A549 treated with Mapracorat at 1 μM for 4 hours (cell line): ENCODE measurements at places on chromosomes 7 and 10. TPM values are rescaled to one million over a fixed set of nuclear protein-coding genes. Genes with fewer than 3 reads are reported as not detected.

Gene GPR15LG
- not detected in 5 replicates for total RNA-seq

Gene AEBP1
- 0.19 TPM in 1 of 5 replicates, not detected in the others for total RNA-seq

Gene TCAF2
- 0.80 to 1.3 TPM (median 1.0 TPM) in 5 replicates for total RNA-seq

Gene CYP17A1
- not detected in 5 replicates for total RNA-seq

Gene ARMS2
- total RNA-seq: not detected in 5 replicates

Gene KEL
- not detected in 5 replicates for total RNA-seq

Gene STMP1
- total RNA-seq: 30.1 to 34.7 TPM (median 31.7 TPM) in 5 replicates

Gene CFAP70
- total RNA-seq: 0.07 to 0.22 TPM (median 0.13 TPM) in 5 replicates

Gene PRKG1
- total RNA-seq: not detected in 5 replicates

Gene ZNF438
- 1.4 to 2.1 TPM (median 1.8 TPM) in 5 replicates for total RNA-seq

Gene ACBD7
- 0.81 to 1.3 TPM (median 0.95 TPM) in 5 replicates for total RNA-seq

Gene FAM25A
- total RNA-seq: not detected in 5 replicates

Gene ZNF722
- not detected in 5 replicates for total RNA-seq

Gene NCF1
- total RNA-seq: 0.13 to 0.26 TPM (median 0.23 TPM) in 4 of 5 replicates, not detected in the other

Gene ANKRD30A
- 0.39 to 1.2 TPM (median 1.1 TPM) in 5 replicates for total RNA-seq

Gene LMTK2
- 8.3 to 11.1 TPM (median 9.7 TPM) in 5 replicates for total RNA-seq

Gene KLF14
- 0.08 TPM in 1 of 5 replicates, not detected in the others for total RNA-seq

Gene POLR3A
- total RNA-seq: 11.3 to 14.4 TPM (median 13.0 TPM) in 5 replicates

Gene H2BK1
- total RNA-seq: not detected in 5 replicates

Gene LLCFC1
- total RNA-seq: not detected in 5 replicates

Gene GPC2
- total RNA-seq: 0.62 to 1.5 TPM (median 1.0 TPM) in 5 replicates

Gene CALY
- 0.33 to 1.6 TPM (median 0.74 TPM) in 5 replicates for total RNA-seq

Gene CCDC172
- total RNA-seq: not detected in 5 replicates

Gene DENND11
- total RNA-seq: 4.7 to 6.2 TPM (median 5.9 TPM) in 5 replicates

Gene SPDYE16
- total RNA-seq: not detected in 5 replicates

Gene CCL26
- total RNA-seq: 8.5 to 9.9 TPM (median 9.6 TPM) in 5 replicates

Gene FAM53B
- 8.8 to 12.5 TPM (median 12.2 TPM) in 5 replicates for total RNA-seq

Gene EGFR
- 85.7 to 122 TPM (median 97.1 TPM) in 5 replicates for total RNA-seq

Gene DGKI
- 0.22 to 0.63 TPM (median 0.39 TPM) in 5 replicates for total RNA-seq

Gene NPTX2
- 0.09 to 0.18 TPM (median 0.14 TPM) in 5 replicates for total RNA-seq

Gene ADCY1
- total RNA-seq: 1.9 to 2.9 TPM (median 2.1 TPM) in 5 replicates

Gene GJD4
- total RNA-seq: 0.08 to 0.10 TPM in 2 of 5 replicates, not detected in the others

Gene ANXA8L1
- 98.3 to 132 TPM (median 114 TPM) in 5 replicates for total RNA-seq

Gene RASSF4
- 2.9 to 4.1 TPM (median 3.6 TPM) in 5 replicates for total RNA-seq

Gene TFEC
- 0.22 TPM in 1 of 5 replicates, not detected in the others for total RNA-seq

Gene VGF
- 10.8 to 26.3 TPM (median 18.0 TPM) in 5 replicates for total RNA-seq

Gene CDNF
- total RNA-seq: 1.1 to 1.4 TPM (median 1.3 TPM) in 5 replicates

Gene HMX3
- total RNA-seq: not detected in 5 replicates

Gene MBL2
- total RNA-seq: not detected in 5 replicates

Gene HOXA9
- 0.41 to 1.4 TPM (median 0.73 TPM) in 5 replicates for total RNA-seq

Gene SYNPO2L
- not detected in 5 replicates for total RNA-seq

Gene PTPRN2
- total RNA-seq: 0.72 to 1.5 TPM (median 1.0 TPM) in 5 replicates

Gene TAC1
- total RNA-seq: 0.33 TPM in 1 of 5 replicates, not detected in the others

Gene STAG3
- total RNA-seq: 0.06 to 0.41 TPM (median 0.23 TPM) in 5 replicates

Gene STOX1
- total RNA-seq: 0.33 to 0.86 TPM (median 0.60 TPM) in 5 replicates

Gene FRG2B
- total RNA-seq: 0.10 TPM in 2 of 5 replicates, not detected in the others

Gene CLDN3
- 1.7 to 3.9 TPM (median 3.5 TPM) in 5 replicates for total RNA-seq

Gene CTAGE8
- not detected in 5 replicates for total RNA-seq

Gene PILRA
- 4.1 to 6.3 TPM (median 4.4 TPM) in 5 replicates for total RNA-seq

Gene KIN
- 11.4 to 14.1 TPM (median 13.8 TPM) in 5 replicates for total RNA-seq
